ENCODE measurements at places on chromosomes 16 and 17. TPM values are rescaled to one million over a fixed set of nuclear protein-coding genes. Genes with fewer than 3 reads are reported as not detected.

Gene TMC8
- not detected for total RNA-seq

Gene TMEM204
- total RNA-seq = 7.0 TPM

Gene FOXL1
- 23.9 TPM for total RNA-seq

Gene ARL17A
- total RNA-seq = 2.2 TPM

Gene FNDC8
- total RNA-seq = not detected

Gene ABHD15
- total RNA-seq = 3.1 TPM

Gene DNASE1L2
- 0.18 TPM for total RNA-seq

Gene IGSF6
- not detected for total RNA-seq

Gene SP2
- total RNA-seq = 0.72 TPM

Gene BRCA1
- 17.7 TPM for total RNA-seq

Gene CCL1
- not detected for total RNA-seq

Gene RBBP6
- total RNA-seq = 13.6 TPM

Gene BRICD5
- total RNA-seq = 0.18 TPM

Gene CA5A
- not detected for total RNA-seq

Gene NAGPA
- 6.5 TPM for total RNA-seq

Gene ACSM2A
- total RNA-seq = not detected

Gene KRTAP4-4
- total RNA-seq = not detected

Gene SLC35G3
- not detected for total RNA-seq

Gene TNFAIP1
- total RNA-seq = 45.3 TPM

Gene SULT1A2
- total RNA-seq = not detected

Gene MYLK3
- total RNA-seq = under 0.01 TPM

Gene UMOD
- total RNA-seq = not detected

Gene VTN
- total RNA-seq = 0.18 TPM

Gene PLCD3
- total RNA-seq = 5.6 TPM

Gene MT1F
- not detected for total RNA-seq

Gene NACA2
- not detected for total RNA-seq

Gene NPIPA2
- total RNA-seq = not detected

Gene SEBOX
- total RNA-seq = not detected

Gene METRNL
- 21.4 TPM for total RNA-seq

Gene YBX2
- total RNA-seq = not detected

Gene MYH13
- total RNA-seq = not detected

Gene MGAT5B
- total RNA-seq = 0.56 TPM
